Neuronal stem cell (in vitro differentiated cells): ENCODE measurements at places on chromosomes 5 and 9.
A peak's percentile ranks its signal among the peaks of the same experiment; 100 is the strongest.

DNA sequence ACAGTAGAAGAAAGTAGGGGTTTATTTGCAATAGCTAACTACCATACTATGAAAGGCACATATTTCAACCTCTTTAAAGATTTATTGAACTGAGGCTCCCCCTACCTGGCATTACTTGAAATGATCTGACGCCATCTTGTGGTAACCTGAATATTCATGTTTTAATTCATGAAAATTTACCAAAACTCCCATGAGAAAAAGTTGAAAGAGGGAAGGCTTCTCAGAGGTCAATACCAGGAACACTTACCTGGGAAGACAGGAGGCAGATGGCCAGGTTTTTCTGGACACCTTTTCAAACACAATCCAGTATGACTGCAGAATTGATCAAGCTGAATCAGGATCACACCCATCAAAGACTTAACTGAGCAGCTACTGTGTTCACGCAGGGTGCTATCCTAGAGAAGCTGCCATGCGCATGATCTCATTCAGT, 9.4 kb downstream of the PRELID2 start:
- DNase-seq = peak; percentile 21

DNA sequence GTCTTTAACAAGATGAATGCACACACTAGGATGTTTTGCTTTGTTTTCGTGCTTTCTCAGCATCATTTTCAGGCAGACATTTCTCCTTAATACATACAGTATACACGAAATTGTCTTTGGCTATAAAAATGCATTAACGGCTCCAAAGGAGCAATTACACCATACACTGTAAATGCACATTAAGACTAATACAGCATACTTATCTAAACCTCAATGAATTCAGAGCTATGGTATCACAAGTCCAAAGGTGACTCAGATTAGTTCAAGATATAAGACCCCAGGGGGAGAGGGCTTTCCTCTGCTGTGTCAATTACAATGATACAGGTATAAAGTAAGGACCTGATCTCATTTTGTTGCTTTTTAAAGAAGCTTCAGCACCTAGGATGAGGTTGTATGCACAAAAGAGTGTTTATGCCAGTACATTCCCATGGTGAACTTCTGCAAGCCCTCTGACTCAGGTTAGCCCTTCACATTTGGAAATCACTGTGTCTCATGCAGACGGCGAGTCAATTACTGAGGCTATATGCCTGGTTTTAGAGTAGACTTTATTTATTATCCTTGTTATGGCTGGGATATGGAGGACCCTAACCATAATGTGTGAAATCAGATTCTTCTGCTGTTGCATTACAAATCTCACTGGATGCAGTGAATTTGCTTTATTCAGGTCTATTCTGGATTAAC, 233.3 kb downstream of the ZNF608 start:
- DNase-seq = no peak

DNA sequence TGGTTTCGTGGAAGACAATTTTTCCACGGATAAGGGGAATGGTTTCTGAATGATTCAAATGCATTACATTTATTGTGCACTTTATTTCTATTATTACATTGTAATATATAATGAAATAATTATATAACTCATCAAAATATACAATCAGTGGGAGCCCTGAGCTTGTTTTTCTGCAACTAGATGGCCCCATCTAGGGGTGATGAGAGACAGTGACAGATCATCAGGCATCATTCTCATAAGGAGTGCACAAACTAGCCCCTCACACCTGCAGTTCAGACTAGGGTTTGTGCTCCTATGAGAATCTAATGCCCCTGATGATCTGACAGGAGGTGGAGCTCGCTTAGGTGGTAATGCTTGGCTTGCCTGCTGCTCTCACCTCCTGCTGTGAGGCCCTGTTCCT, 6.4 kb downstream of the ISCA1 start:
- DNase-seq = no peak

DNA sequence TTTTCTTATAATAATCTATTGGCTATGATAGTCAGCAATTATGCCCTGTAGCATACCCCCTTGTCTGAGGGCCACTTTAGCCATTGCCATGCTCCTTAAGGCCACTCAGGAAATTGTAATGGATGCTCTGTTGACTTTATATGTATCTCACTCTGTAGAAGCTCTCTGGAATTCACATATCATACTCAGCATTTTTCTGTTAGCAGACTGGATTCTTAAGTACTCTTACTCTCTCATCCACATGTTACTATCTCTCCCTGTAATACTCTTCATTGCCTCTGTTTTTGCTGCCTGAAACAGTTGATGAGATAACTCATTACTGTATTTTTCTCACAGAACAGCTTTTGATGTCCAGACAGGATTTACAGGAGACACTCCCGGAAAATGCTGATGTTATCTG, 24.2 kb downstream of the TMEM232 start:
- DNase-seq = no peak

- DNase-seq = no peak
Observed at GRCh38 chr5:2750758-2751464, 566 bp downstream of the IRX2 start.

GRCh38 chr9:125254231-125254630, 7.4 kb upstream of the GAPVD1 start:
- DNase-seq = no peak

GRCh38 chr9:33867747-33868439, 50.9 kb downstream of the UBE2R2 start:
- no peak for DNase-seq

GRCh38 chr5:74862221-74862620, 4.0 kb downstream of the FAM169A start:
- DNase-seq = no peak

DNA sequence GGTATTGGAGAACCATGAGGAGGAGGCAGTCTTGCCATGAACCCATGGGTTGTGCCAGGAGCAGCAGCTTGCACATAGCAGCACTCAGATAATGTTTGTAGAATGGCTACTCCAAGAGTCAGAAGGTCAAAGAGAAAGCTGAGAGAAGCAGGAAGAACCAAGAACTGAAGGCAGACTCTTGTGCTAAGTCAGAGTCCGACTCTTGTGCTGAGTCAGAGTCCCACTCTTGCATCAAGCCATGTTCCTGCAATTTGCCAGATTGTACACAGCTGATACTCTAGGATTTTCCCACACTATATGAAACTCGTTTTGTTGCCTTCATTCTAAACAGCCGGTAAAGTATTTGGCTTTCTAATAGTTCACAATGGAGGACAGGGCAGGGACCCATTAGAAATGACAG, 26.2 kb upstream of the HSPA9 start:
- no peak for DNase-seq

DNA sequence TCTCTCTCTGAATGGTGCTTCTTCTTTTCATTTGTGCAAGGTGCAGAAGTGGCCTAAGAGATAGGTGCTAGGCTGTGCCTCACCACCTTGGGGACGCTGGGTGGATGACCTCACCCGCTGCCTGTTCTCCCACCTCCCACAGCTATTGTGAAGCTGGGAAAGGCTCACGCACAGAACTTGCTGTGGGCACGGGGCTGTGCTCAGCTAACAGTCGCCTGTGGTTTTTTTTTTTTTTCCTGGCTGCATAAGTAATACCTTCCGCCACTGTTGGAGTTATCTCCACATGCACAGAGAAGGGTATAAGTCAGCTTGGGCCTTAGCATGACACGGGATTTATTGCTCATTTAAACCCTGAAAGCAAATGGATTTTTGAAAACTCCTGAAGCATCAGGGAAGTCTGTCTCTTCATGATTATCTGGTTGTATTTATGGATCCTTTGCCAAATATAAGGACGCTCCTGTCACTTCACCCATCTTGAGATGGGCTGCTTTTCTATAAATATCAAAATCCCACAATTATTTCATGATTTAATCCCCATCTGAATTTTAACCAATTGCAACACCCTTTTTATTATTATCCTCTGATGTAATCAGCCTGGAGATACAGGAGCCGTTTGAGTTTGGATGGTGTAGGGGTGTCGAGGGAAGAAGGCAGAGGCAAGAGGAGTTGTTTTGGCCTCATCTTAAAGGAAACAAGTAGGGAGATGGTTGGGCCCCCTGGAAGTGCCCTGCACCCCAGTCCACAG, 9.0 kb downstream of the DBH start:
- no peak for DNase-seq

GRCh38 chr9:114180696-114181606, 25.6 kb downstream of the COL27A1 start:
- DNase-seq = no peak

- no peak for DNase-seq
Observed at GRCh38 chr5:107257885-107258520, 412.7 kb downstream of the EFNA5 start.

GRCh38 chr5:137372773-137373160, 126.4 kb downstream of the SPOCK1 start:
- DNase-seq = no peak

- DNase-seq = no peak
Observed at GRCh38 chr9:12441506-12441905, 251.7 kb upstream of the TYRP1 start.

- DNase-seq = no peak
Observed at GRCh38 chr5:149872351-149873040, 72.1 kb downstream of the PDE6A start.

- DNase-seq = no peak
Observed at GRCh38 chr5:139459451-139459934, 3.0 kb downstream of the ECSCR start.

GRCh38 chr5:154834053-154834452, 16.4 kb downstream of the FAXDC2 start:
- no peak for DNase-seq

GRCh38 chr5:55306641-55307382, 682 bp downstream of the DHX29 start:
- no peak for DNase-seq

- no peak for DNase-seq
Observed at GRCh38 chr9:87256973-87257372, 240.7 kb upstream of the DAPK1 start.

DNA sequence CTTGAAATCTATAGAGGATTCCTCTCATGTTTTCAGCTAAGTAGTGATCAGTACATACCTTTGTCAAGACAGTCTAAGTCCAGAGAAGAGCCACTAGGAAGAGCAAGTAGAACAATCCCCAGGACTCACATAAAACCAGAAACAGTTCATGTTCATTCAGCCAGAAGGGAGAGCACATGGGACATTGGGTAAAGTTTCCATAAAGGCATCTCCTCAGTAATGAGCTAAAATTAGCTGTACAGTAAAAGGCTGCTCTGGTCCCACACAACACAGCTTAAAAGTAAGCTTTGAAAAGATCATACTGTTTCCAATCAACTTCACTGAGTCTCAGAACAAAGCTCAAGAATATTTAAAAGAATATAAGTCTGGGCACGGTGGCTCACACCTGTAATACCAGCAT, 32.4 kb downstream of the HOMER1 start:
- no peak for DNase-seq

GRCh38 chr9:91660521-91660920, 236.9 kb upstream of the NFIL3 start:
- no peak for DNase-seq

- no peak for DNase-seq
Observed at GRCh38 chr9:104240890-104241289, 146.8 kb downstream of the SMC2 start.

DNA sequence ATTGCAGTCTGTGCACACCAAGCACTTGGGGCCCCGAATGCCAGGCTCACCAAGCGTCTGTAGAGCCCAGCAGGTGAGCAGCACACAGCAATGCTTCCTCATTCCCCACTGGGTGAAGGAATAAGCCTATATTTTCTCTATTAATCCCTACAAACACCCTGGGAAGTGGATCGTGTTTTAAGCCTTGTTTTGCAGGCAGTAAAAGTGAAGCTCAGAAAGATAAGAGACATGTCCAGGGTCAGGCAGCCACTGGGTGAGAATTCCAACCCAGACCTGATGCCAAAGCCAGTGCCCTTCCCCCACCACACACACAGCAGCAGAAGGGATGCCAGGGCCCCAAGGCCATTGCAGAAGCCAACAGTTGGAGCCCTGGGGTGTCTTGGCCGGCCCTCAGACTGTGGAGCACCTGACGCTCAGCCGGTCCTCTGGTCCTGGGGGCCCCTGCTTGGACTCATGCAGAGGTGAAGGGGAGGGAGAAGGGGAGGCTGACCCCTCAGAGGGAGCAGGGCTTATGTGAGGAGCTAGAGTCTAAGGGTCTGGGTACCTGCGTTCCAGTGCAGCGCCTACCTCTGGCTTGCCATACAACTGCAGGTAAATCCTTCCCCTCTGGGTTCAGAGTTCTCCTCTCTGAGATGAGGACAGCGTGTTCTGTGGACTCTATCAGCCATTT, 26.3 kb upstream of the SYNPO start:
- no peak for DNase-seq

DNA sequence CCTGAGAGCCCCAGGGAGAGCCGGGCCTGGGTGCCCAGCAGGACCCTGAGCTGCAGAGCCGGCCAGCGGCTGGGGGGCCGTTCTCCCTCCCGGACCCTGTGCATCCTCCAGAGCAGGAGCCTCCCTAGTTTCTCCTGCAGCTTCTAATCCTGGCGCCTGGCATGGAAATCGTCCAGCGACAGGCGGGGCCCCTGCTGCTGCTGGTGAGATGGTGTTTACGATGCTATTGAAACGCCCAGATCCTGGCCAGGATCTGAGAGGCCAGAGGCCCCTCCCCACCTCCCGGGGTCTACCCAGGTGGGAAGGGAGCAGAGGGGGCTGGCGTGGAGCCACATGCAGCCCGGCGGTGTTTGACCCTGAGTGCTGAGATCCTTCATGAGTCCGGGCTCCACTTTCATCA, 38.2 kb upstream of the CEP72 start:
- DNase-seq = no peak

DNA sequence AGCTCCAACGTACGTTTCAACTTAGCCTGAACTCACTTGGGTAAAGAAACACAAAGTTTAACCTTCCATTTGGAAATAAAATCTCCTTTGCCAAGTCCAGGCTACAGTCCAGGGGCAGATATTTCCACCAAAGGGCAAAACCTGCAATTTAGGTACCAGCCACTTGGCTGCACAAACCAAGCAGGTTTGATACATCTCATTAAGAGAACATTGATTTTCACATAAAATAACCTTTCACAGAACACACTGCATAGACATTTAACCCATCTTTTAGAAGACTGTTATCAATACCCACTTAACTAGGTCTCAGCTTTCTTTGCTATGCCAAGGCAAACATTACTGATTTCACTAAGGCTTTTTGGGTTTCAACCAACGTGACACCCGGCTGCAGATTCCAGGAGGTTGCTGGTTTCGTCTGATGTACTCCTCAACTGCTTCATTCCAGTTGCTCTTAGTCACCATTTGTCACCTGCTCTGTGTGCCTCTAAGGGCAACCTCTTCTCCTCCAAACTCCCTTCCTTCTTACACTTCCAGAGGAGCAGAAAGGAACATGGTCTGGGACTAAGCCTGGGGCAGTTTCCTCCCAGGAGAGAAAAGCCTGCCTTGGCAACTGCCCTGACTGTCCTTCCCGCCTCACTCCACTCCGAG, 67.1 kb downstream of the EPB41L4B start:
- DNase-seq = no peak

GRCh38 chr5:166992874-166993722, 1298.3 kb upstream of the WWC1 start:
- no peak for DNase-seq

- no peak for DNase-seq
Observed at GRCh38 chr5:168578538-168579487, at the start of gene PANK3. Gene PANK3 (minus strand): TSS chr5:168579368. CDS start chr5:168579283, 85 bp downstream.

DNA sequence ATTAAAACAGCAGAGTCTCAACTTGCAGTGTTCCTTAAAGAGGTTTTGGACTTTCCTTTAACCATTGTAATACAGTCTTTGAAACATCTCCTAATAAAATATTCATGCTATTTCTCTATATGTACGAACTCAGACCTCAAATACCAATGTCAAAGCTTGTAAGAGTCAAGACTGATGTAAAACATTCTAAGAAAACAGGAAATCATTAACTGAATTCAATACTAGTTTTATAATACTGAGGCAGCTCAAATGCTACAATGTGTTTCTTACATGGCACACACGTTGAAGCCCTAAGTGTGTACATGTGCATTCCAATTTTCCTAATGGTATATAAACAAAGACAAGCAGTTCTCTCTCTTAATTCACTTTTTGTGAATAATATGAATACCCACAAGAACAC, 11.6 kb downstream of the PSIP1 start:
- DNase-seq = no peak
